Activated T-cell treated with anti-CD3 and anti-CD28 coated beads, Interleukin-2, amount 50 U/mL, for 4 hours (primary cell): ENCODE measurements at places on chromosomes 3 and 15. TPM values are rescaled to one million over a fixed set of nuclear protein-coding genes. Genes with fewer than 3 reads are reported as not detected.

Gene EPHB1
- total RNA-seq = 0.50 TPM

Gene AMOTL2
- total RNA-seq = 0.87 TPM

DNA sequence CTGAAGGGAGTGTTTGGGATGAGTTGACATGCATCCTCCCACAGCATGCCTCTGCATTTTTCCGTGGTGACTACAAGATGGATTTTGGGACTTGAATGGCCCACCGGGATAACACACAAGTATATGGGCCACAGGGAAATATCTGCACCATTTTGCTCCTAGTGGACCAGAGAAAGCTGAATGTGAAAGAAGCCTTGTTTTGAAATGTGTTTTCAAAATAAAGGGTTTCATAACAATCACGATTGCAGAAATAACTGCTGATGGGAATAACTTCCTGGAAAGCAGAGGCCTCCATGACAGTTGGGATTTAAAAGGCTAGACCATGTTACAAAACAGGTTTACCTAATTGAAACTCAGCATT, 77.5 kb upstream of the PRR23C start:
- DNase-seq = no peak

- no peak for DNase-seq
These were observed 10.3 kb downstream of the USF3 start for GRCh38 chr3:113685956-113686721.

DNA sequence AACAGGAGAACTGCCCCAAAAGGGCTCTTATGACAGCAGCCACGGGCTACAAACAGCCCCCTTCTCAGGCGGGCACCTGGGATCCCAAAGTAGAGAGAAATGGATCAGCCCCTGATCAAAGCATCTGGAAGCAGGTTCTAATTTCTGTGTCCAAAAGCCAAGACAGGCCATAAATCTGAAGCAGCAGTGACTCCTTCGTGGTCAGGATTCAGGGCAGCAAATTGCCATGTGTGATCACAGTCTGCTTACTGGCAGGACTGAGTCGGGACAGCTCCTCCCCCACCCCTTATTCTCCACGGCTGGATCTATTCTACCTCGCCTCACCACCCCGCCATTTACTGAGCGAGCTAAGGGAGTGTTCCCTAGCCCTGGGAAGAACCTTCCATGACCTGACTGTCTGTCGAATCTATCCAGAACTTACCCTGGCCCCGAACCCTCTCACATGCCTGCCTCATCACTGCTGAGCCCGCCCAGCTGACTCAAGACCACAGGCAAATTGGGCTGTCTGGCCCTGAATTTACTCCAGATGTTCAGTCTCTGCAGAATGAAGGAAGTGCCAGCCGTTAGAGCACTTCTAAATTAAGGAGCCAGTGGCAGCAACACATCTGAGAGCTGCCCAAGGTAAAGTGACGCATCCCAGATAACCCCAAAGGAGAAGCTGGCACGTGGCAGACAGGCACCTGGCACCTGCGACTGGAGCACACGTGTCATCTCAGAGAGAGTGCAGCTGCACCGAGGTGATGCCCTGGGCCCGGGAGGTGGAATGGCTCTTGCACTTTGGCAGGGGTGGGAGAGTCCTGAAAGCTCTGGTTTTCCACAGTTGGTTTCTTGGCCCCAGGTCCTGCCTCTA, 1.3 kb downstream of the LRRC15 start:
- DNase-seq = no peak

DNA sequence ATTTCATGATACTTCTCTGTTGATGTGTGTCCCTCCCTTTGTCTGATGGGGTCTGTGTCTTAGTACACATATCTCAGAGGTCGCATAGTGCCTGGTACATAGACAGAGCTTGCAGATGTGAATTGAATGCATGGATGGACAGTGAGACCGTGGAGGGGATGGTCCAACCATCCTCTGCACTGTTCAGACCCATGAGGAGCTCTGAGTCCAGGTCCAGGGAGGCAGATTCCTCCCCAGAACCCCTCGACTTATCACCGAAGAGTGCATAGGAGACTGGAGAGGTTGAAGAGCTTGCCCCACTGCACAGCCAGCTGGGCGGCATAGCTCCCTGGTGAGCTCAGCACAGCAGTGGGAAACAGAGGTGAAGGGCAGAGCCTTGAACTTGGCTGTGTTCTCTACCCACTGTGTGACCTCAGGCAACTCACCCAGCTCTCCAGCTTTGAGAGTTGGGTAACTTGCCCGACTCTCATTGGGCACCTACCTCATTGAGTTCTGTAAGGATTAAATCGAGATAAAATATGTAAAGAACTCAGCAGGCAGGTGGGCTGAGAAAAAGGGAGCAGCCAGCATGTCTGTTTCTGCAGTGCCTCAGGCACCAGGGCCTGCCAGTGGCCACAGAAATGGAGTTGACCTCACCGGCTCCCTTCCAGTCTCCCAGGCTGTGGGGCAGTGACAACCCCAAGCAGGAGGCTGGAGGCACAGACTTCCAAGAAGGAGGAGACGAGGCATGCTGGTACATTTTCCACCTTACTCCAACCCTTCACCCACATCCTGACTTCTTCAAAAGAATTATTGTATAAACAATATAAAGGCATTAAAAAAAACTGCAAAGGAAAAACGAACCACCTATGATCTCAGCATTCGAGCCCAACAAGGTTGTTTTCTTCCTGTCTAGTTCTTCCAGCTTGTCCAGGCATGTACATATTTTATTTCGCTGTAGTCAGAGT, 54.1 kb upstream of the TFRC start:
- DNase-seq = no peak
